Endothelial cell of coronary artery (primary cell): ENCODE measurements at places on chromosomes 5 and 9. TPM values are rescaled to one million over a fixed set of nuclear protein-coding genes. Genes with fewer than 3 reads are reported as not detected.

The PRRX2 gene
- total RNA-seq = 0.66 TPM in 1 of 2 replicates, not detected in the other

The QRFP gene
- not detected in 2 replicates for total RNA-seq

The LAMC3 gene
- total RNA-seq = under 0.01 TPM in 1 of 2 replicates, not detected in the other

The DMRTA1 gene
- total RNA-seq = 0.18 and 0.19 TPM in 2 replicates

The SLC45A2 gene
- 0.09 TPM in 1 of 2 replicates, not detected in the other for total RNA-seq

The GFI1B gene
- not detected in 2 replicates for total RNA-seq

The IPPK gene
- 16.7 and 22.1 TPM in 2 replicates for total RNA-seq

The UNC13B gene
- 39.3 and 42.8 TPM in 2 replicates for total RNA-seq

The ATP10B gene
- total RNA-seq = not detected in 2 replicates

The CAMK4 gene
- total RNA-seq = 0.47 and 4.9 TPM in 2 replicates

The ICE1 gene
- total RNA-seq = 30.8 and 32.9 TPM in 2 replicates

The AQP7 gene
- 0.09 TPM in 1 of 2 replicates, not detected in the other for total RNA-seq

The PTBP3 gene
- total RNA-seq = 27.3 and 32.1 TPM in 2 replicates

The FUBP3 gene
- total RNA-seq = 33.2 and 39.0 TPM in 2 replicates

The LRRC19 gene
- not detected in 2 replicates for total RNA-seq

The CMYA5 gene
- total RNA-seq = under 0.01 TPM in 2 replicates

The IFNA21 gene
- total RNA-seq = not detected in 2 replicates

The PDE6A gene
- under 0.01 TPM in 1 of 2 replicates, not detected in the other for total RNA-seq

The TOR1B gene
- total RNA-seq = 21.6 and 27.0 TPM in 2 replicates

The HTR4 gene
- 0.09 TPM in 1 of 2 replicates, not detected in the other for total RNA-seq

The FOXD4L6 gene
- total RNA-seq = under 0.01 TPM in 1 of 2 replicates, not detected in the other

The CENPH gene
- total RNA-seq = 5.5 and 6.1 TPM in 2 replicates

The FOXI1 gene
- total RNA-seq = under 0.01 TPM in 1 of 2 replicates, not detected in the other

The PAPPA gene
- total RNA-seq = 0.09 and 24.6 TPM in 2 replicates

The HTR1A gene
- total RNA-seq = 0.09 TPM in 1 of 2 replicates, not detected in the other

The VLDLR gene
- total RNA-seq = 4.4 and 32.0 TPM in 2 replicates

The C5orf46 gene
- total RNA-seq = 0.18 and 22.4 TPM in 2 replicates

The RNF208 gene
- total RNA-seq = 0.09 and 0.19 TPM in 2 replicates

The MCC gene
- 52.1 and 74.6 TPM in 2 replicates for total RNA-seq

The YTHDC2 gene
- 25.1 and 34.4 TPM in 2 replicates for total RNA-seq
